Panc1 (cell line): ENCODE measurements at places on chromosomes 2 and 18. TPM values are rescaled to one million over a fixed set of nuclear protein-coding genes. Genes with fewer than 3 reads are reported as not detected.
A peak's percentile ranks its signal among the peaks of the same experiment; 100 is the strongest.

DNA sequence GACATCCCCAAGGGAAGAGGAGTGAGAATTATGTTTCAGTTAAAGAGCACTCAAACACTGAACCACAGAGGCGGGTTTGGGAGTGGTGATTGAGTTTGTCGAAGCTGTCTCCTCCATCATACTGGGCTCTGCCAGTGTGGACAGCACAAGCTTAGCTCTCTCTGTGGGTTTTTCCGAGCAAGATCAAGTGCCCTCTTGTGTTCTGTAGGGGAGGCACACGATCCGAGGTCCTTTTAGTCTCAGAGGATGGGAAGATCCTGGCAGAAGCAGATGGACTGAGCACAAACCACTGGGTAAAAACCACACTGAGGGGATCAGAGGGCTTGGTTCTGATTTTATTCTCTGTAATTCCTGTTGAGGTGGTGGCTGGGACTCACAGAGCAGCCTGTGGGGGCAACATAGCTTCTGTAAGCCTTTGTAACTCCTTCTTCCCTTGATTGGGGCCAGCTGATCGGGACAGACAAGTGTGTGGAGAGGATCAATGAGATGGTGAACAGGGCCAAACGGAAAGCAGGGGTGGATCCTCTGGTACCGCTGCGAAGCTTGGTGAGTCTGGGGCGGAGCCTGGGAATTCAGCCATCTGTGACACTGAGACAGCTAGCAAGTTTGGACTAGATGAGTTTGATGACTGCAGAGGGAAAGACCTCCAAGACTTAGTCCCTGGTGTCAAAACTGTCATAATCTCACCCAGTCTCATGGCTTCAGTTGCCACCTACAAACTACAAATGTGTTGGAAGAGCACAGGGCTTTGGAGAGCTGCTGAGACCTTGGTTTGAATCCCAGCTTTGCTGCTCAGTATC is 2.0 kb downstream of the NAGK start:
- DNase-seq, result no peak

Gene NGEF
- total RNA-seq, result 17.8 TPM

Gene PAIP2B
- 1.4 TPM for total RNA-seq

Gene EFR3B
- 8.9 TPM for total RNA-seq

DNA sequence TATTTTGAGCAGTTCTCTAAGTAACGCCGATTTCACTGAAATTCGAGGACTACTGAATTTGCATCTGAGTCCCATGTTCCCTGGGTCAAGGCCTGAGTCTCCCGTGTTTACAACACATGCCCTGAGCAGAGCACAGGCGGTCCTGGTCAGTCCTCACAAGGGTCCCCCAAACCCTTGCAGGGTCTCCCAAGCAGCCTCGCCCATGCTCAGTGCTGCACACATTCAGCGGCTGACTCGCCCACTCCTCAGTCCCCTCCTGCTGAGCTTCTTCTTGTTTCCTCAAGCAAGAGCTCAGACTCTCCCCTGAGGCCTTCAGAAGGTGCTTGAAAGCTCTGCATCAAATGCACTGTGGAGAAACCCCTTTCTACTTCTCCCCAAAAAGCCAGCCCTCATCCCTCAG is 114.6 kb downstream of the INHBB start:
- DNase-seq, result no peak

DNA sequence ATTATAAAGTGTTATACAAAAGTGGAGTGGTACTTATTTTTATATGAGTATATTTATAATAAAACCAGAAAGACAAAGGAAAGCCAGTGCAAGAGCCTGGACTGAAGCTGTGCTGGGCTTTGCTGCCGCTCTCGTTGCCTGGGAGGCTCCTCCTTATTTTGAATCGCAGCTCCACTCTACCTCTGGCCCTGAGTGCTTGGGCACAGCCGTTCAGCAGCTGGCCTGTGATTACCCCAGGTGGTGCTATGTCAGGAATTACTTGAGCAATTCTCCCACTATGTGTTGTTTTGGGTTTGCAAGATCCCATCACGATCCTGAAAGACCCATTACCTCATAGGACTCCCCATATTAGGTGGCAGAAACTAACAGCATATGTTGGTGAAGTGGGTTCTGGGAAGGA is 53.0 kb upstream of the LCLAT1 start:
- DNase-seq, result no peak

Gene SERPINB13
- total RNA-seq, result not detected

- DNase-seq, result no peak
Observed at GRCh38 chr2:861655-862354, 88.8 kb upstream of the SNTG2 start.

Gene TPRKB
- total RNA-seq, result 38.5 TPM

GRCh38 chr2:74131901-74132300 is 15.8 kb downstream of the BOLA3 start:
- no peak for DNase-seq

Gene POTEE
- 1.1 TPM for total RNA-seq

- DNase-seq, result no peak
Observed at GRCh38 chr18:68024716-68025115, 508.2 kb upstream of the DSEL start.

GRCh38 chr2:1816414-1816911 is 72.1 kb upstream of the PXDN start:
- DNase-seq, result no peak

DNA sequence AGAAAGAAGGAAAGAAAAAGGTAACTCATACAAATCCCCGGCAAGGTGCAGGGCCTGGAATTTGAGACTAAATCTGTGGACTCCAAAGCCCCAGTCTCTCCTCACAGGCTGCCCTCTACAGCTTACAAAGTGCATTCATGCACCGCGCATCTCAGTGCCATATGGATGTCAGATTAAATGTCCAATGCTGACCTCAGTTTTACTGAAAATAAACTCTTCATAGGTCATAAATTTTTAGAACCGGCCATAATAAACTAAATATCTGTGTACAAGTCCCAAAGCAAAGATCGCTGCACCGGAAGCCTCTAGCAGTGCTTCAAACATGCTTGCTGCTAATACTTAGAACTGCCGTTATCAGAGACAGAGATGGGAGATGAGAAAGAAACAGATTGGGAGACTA is 17.7 kb downstream of the ST6GAL2 start:
- DNase-seq, result no peak

Gene CRACDL
- 2.4 TPM for total RNA-seq

DNA sequence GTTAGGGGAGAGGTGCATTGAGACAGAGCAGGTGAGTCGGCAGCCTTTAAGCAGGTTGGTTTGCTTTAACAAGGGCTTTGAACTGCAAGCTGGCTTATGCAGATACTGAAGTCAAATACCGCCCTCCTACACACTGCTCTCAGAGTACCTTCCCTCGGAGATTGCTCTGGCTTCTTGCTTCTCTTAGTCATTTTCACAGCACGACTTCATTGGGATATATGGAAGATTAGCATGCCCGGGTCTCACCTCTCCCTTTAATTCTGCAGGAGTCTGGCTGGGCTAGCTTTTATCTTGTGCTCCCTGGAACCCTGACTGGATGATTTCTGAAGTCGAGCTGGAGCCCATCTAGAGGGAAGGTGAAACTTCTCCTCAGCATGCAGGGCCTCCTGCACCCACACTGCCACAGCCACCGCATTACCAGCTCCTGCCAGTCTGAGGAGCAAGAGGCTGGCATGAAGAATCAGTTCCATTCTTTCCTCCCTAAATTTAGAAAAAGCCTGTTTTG is 395.5 kb upstream of the HNRNPA3 start:
- no peak for DNase-seq

DNA sequence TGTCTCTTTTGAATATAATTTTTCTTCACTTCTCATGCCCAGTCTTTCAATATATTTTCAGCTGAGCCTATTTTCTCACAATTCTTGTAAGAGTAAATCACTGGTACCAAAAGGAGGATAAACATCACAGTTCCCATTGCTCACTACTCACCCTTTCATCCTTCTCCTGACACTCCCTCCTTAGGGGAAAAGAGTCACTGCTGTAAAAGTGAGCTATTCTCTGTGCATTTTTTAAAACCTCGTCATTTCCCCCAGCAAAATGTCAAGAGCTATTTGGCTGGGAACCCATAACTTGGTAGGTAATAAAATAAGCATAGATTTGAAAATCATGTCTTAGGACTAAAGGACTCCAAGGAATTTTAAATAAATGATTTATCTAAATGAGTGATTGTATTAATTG is 340.1 kb upstream of the GYPC start:
- DNase-seq, result no peak

Gene GNLY
- total RNA-seq, result not detected

- no peak for DNase-seq
Observed at GRCh38 chr2:36706021-36706876, 9.7 kb downstream of the VIT start.

DNA sequence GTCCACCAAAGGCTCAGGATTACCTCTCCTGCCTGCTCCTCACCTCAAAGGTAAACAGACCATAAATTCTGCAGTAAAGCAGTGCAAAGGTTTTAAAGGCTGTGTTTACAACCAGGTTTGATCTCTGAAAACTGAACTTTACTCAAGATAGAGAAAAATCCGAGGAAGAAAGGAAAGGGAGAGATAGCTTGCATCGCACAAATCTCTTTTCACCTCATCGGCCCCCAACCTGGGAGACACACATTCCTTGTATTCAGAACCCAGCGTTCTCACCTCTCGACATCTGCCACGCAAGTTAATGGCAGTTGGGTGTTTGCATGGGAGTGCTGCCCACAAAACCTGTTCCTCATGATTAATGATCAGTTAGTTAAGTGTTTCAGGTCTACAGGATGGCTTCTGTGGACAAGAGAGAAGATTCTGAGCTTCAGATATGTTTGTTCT is 72.6 kb downstream of the GATA6 start:
- no peak for DNase-seq

Gene HYCC2
- total RNA-seq, result 12.0 TPM

Gene COL6A3
- total RNA-seq, result 0.69 TPM

GRCh38 chr2:204401114-204401513 is 144.2 kb upstream of the PARD3B start:
- DNase-seq, result no peak

Gene CFAP65
- 0.33 TPM for total RNA-seq

- no peak for DNase-seq
Observed at GRCh38 chr2:33142810-33143209, 196.1 kb downstream of the LTBP1 start.

- DNase-seq, result no peak
Observed at GRCh38 chr2:183250061-183250460, 125.8 kb downstream of the NUP35 start.

Gene BUB1
- 91.2 TPM for total RNA-seq

Gene SCN7A
- total RNA-seq, result 0.03 TPM

Gene OR6B2
- not detected for total RNA-seq

Gene RGPD4
- not detected for total RNA-seq

Gene LINC00305
- not detected for total RNA-seq

DNA sequence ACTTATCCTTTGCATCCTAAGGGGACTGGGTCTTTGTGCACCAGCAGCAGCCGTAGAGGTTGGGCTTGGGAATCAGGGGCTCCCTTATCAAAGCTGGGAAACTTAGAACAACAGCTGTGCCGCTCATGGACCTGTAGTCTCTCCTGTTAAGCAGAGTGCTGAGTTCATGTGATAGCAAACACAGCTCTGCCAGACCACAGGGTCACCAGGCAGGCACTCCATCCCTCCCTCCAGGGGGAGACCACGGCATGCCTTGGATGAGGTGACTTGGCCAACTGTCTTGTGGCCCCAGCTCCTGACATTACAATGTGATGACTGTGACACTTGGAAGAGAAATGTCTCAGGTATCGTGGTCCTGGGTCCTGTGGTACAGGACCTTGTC is 60.0 kb downstream of the DGKD start:
- DNase-seq, result no peak

GRCh38 chr2:119174993-119175347 is 16.4 kb upstream of the C1QL2 start:
- no peak for DNase-seq

DNA sequence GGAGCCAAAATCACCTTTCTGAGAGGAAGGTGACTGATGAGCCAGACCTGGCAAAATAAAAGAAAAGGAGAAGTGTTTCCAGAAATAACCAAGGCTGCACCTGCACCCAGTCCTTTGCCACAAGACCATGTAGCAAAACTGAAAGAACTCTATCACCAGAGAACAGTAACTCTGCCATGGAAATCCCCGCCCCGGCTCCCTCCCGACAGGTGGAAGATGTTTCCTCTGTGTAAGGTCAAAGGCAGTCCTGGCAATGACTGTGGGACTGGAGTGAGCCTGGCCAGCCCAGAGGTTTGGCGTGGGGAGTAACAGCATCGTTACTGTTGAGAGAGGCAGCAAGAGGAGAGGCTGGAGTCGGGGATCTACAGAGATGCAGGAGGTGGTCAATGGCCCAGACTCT is 42.3 kb downstream of the SPRED2 start:
- no peak for DNase-seq

GRCh38 chr2:134276381-134277172 is 22.7 kb downstream of the MGAT5 start:
- DNase-seq, result no peak

GRCh38 chr2:22056621-22057132 is 932.9 kb downstream of the TDRD15 start:
- DNase-seq, result no peak

DNA sequence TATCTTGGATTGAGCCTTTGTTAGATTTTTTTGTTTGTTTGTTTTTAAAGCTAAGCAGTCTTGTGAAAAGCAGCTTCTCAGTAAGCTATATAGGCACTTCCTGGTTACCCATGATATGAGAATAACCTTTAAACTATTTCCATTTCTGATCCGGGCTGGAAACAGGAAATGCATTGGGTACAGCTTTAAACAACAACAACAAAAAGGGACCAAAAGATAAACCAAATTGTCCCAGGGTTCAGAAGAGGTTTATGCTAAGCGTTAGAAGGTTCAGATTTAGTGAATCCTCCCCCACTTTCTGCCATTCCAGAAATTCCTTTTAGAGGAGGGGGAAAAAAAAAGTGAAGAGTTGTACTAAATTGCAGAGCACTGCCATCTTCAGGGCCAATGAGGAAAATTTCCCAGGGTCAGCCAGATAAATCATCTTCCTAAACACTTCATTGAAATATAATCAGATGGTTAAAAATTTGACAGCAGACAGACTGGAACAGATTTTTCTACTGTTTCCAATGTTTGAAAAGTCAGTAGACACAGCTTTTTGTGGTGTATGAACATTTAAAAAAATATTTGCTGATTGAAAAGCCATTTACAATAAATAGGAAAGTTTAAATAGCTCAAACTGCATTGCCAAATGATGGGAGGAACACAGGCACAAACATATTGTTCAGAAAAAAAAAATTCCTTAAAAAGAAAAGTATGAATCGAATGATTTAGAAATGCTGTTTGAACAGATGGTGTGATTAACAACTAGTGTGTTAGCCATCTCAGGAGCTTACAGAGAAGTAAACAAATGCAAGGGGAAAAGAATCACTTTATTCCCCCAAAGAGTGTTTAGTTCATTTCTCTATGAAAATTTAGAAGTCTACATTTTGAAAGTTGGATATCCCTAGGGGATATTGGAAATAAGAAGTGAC is 189.9 kb upstream of the TANK start:
- DNase-seq, result peak; percentile 43

Gene RAD51AP2
- total RNA-seq, result not detected

GRCh38 chr18:532018-532417 is 31.5 kb upstream of the COLEC12 start:
- DNase-seq, result no peak

DNA sequence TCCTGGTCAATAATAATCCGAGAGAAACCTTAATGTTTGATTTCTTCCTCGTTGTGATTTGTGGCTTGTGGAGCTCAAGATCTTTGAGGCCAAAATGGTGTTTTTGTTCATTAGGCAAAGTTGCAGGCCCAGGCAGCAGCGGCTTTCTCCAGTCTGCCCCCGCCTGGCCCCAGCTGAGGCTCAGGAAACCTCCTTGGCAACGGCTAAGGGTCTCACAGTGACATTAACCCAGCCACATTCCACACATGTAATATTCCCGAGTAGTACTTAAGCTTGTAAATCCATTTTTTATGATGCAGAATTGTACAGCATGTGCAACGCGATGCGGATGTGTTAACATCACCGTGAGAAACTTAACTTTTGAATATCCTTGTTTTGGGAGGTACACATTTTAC is 200.1 kb downstream of the BCL11A start:
- no peak for DNase-seq
